GM06990 (cell line): ENCODE measurements at places on chromosomes 3 and 15.

GRCh38 chr3:176755977-176756376, 441.3 kb downstream of the TBL1XR1 start:
- no peak for DNase-seq

DNA sequence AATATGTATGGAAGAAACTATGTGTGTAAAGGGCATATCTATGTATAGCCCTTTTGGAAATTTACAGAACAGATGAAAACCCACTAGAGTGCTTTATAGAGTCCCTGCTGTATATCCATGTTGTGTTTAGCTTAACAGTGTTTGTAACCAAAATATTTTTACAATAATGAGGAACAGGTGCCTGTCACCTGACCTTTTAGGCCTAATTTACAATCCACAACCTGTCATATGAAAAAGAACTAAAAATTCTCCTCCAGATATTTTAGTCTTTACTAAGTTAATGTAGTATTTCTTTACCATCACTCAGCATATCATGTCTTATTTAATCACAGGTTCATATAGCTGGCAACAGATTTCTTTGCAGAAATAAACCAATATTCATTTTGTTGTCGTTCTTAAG, 16.4 kb upstream of the SATB1 start:
- DNase-seq = no peak

DNA sequence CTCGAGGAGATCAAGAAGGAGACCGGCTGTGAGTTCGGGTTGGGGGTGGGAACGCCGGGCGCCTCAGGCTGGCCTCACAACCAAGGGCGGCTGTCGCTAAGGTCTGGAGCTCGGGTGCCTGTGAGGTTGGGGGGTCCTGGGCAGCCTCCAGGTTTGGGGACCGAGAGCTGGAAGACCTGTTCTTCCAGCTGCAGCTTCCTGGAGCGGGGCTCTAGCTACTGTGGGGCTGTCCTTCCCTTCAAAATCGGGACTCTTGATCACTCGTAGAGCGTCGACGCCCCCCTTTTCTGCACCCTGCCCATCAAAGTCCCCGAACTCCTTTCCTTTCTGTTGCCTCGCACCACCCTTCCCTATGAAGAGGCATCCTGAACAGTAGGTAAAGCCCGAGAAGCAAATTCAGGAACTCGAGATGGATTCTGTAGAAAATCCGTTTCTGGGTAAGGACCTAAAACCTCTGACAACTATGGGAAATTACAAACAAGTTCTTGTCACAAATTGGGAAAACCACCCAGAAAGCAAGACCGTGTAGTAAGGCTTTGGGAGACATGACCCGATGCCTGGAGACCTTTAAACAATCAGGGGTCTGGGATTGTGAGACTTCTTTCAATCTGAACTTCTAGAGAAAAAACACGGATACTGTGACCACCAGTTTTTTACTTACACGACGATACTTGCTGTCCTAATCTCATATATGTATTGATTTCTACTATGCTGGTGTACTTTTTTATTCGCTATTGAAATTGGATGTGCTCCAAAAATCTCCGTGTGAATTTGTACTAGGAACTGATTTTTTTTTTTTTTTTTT, 556 bp downstream of the CHP1 start:
- DNase-seq = no peak

GRCh38 chr3:156648086-156648485, 26.3 kb upstream of the TIPARP start:
- DNase-seq = peak; percentile 13

GRCh38 chr3:47912006-47912504, 104.2 kb downstream of the MAP4 start:
- DNase-seq = no peak

GRCh38 chr3:67198374-67198773, 200.3 kb downstream of the KBTBD8 start:
- no peak for DNase-seq

GRCh38 chr3:90035643-90036042, 928.2 kb downstream of the EPHA3 start:
- no peak for DNase-seq

DNA sequence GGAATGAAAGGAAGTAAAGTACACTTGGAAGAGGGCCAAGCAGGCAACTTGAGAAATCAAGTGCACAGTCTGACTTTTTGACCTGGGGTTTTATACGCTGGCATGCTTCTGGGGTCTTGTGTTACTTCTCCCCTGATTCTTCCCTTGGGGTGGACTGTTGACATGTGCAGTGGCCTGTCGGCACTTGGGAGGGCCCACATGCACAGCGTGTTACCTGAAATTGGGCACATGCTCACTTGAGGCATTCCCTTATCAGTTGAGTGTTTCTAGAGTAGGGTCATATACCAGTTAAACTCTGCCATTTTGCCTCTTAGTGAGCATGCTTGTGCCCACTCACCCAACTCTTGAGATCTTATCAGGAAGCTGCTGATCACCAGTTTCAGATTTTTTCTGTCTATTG, 329.1 kb upstream of the SOX2 start:
- DNase-seq = no peak

DNA sequence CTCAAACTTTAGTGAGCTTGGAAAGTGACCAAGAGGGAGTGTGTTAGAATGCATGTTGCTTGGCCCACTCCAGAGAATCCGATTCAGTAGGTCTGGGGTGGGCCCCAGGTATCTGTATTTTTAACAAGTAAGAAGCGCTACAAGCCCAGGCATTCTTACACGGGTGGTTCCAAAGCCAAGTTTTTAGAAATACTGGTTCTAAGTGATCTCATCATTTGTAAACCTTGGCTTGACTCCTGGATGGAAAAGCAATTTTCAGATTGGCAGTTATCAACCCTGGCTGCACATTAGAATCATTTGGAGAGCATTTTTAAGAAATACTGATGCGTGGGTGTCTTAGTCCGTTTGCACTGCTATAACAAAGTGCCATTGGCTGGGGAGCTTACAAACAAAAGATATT, 27.3 kb upstream of the ST8SIA2 start:
- DNase-seq = no peak

- no peak for DNase-seq
These were observed 31.6 kb upstream of the GATA2 start for GRCh38 chr3:128524374-128525299.

DNA sequence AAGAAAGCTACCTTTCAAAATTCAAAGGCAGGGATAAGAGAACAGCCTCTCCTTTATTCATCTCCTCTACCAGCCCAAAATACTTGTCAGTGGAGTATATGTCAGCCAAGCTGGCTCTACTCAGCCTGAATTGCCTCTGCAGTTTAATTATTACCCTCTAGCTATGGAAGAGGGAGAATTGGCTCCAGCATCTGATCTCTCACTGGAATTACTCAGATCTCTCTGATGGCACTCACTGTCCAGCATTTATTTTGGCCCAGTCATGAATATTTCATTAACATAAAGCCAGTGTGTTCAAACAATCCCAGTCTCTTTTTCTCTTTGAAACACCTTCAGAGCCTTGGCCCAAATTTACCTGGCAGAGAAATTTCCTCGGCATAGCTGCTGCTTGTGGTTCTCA, 58.6 kb upstream of the TMEM108 start:
- DNase-seq = no peak

DNA sequence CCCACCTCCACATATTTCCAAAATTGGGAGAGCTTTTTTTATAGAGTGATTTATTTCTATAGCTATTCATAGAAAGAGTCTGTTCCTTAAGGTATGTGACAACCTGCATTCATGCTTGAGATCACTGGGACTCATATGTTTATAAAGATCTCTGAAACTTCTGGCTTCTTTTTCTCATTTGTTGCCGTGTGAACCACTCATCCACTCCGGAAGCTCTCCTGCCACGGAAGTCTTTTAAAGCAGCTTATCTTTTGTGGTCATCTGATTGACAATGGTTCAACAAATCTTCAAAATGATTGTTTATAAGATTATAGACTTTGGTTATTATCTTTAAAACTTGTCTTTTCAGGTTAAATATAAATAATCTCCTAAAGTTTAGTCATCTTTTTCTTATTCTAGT, 260.5 kb downstream of the C3orf38 start:
- no peak for DNase-seq

DNA sequence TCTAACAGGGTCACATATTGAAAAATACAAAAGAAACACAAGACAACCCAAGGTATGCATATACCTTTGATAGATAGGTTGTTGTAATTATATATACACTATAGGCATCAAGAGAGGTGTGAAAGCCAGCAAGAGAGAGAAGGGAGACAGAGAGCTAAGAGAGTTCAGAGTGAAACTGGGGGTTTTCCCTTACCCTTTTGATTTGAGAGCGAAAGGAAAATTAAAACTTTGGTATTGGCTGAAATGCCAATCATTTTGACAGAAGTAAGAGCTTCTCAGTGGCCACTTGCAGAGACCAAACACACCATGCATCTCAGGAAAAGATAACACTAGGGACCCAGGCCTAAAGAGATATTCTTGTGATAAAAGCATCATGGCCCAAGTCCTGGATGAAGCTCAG, 183.6 kb downstream of the SHOX2 start:
- DNase-seq = no peak

DNA sequence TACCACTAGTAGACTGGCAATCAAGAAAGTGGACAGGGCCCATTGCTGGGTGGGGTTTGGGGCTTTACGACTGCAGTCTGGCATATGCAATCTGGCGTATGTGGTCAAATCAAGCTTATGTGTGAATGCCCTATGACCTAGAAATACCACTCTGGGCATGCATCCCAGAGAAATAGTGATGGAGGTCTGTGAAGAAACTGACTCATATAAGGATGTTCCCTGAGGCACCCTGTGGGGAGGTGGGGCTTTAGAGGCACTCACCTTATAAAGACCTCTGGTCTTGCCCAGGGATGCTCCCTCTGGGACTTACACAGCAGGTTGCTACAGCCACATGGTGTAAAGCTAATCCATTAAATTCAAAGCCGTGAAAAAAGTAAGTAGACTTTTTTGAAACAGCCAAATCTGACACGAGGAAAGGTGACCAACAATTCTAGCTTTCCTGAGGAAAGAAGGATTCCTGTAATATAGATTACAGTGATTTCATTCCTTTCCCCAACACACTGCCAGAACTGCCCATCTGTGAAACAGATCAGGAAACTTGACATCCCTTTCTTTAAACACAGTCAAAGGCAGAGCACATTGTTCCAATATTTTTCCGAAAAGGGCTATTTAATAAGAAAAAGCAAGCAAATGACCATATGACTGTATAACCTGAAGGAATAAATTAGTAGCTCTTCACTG, 13.6 kb downstream of the RARRES1 start:
- no peak for DNase-seq

- no peak for DNase-seq
These were observed 3.0 kb downstream of the CCR9 start for GRCh38 chr3:45889337-45889736.

GRCh38 chr3:119585208-119585607, 5.9 kb downstream of the ADPRH start:
- DNase-seq = no peak

GRCh38 chr15:25930931-25931330, 67.8 kb upstream of the ATP10A start:
- no peak for DNase-seq

DNA sequence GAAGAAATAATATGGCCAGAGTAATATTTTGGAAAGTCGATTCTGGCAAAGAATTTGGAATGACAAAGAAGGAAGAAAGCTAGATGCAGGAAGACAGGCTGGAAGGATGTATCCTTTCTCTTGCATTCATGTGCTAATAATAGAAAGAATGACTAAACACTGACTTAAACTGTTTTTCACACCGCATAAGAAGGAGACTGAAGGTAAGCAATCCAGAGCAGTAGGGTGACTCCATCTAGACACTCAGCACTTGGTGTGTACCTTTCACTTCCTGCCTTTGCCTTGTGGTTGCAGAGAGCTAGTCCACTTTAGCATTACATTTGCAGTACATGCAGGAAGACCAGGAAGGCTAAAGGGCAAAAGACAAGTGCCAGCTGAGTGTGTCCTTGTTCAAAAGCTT, 234.6 kb downstream of the RBMS3 start:
- DNase-seq = peak; percentile 6
